Transverse colon (tissue), 4 donors: ENCODE measurements at places on chromosomes 6 and 20. TPM values are rescaled to one million over a fixed set of nuclear protein-coding genes. Genes with fewer than 3 reads are reported as not detected.
A peak's percentile ranks its signal among the peaks of the same experiment; 100 is the strongest.

GRCh38 chr20:36384022-36384619 is 78.0 kb downstream of the DLGAP4 start:
- DNase-seq = no peak

GRCh38 chr6:34015586-34015985 is 130.3 kb downstream of the GRM4 start:
- DNase-seq = no peak

DNA sequence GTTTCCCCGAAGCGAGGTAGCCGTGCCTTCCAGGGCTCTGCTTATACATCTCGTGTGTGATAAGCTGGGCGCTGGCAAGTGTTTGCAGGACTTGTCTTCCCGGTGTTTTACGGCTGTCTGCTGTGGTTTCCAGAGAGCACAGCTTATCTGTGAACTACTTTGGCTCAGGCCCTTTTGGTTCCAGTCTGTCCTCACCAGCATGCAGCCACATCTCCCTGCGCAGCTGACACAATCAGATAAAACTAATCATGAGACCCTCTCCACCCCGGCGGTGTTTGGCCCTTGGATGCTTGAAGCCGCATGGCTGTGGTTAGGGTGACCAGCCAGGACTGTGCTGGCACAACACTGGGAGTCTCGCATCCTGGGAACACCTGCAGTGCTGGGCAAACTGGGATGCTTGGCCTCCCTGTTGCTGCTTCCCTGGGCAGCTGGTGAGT is 241.8 kb upstream of the FOXQ1 start:
- DNase-seq = peak; percentile 19

MCHR2 gene
- not detected for total RNA-seq

MRPL14 gene
- total RNA-seq = 54.6 TPM
